ENCODE measurements at places on chromosomes 2 and 18. TPM values are rescaled to one million over a fixed set of nuclear protein-coding genes. Genes with fewer than 3 reads are reported as not detected.

DNA sequence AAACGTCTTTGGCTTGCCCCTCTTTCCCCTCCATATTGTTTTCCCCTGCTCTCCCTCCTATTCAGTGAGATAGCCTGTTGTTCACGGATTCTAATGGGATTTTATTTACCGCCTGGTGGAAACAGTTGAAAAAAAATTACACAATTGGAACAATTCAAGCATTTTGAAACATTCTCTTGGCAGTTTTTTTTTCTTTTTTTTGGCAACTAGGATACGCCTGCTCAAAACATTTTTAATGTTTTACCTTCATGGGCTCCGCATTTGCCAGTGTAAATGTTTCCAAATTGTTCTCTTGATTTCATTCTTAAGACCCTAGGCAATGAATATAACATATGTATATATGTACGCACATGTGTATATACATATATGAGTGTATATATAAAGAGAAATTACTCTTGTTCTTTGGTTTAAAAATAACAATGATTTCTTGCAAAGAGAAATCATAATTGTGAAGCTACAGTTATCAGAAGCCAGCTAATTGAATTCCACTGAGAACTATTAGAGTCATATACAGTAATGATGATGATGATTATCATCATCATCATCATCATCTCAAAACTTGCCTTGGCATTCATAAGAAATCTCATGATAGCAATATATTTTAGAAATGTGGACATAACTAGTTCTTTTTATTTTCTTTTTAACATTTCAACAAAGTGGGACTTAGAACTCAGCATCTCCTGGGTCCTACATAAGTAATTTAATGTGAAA, 146.7 kb downstream of the LTBP1 start:
- no peak for DNase-seq

DNA sequence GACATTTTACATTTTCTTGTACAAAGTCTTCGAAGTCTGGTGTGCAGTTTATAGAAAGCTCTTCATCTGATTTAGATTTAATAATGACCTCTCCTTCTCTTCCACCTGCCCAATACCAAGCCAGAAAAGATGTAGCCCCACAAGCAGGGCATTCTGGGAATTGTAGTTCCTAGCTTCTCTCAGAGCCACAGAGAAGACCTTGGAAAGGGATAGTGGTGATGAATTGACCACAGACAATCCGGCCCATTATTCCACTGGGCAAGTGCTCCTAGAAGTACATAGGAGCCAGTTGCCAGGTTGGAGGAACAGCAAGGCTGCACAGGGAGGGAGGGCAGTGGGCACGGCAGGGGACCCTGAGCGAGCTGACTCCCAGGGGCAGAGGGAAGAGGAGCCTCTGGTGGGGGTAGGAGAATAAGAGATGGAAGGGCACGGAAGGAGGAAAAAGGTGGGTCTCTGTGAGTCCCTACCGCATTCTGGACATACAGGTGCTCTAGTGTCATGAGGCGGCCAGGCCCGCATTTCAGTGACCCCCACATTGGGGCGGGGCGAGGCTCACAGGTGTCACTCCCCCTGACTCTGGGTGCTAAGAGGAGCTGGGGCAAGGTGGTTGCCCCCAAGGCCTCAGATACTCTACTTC, 152.5 kb upstream of the HAAO start:
- no peak for DNase-seq

DNA sequence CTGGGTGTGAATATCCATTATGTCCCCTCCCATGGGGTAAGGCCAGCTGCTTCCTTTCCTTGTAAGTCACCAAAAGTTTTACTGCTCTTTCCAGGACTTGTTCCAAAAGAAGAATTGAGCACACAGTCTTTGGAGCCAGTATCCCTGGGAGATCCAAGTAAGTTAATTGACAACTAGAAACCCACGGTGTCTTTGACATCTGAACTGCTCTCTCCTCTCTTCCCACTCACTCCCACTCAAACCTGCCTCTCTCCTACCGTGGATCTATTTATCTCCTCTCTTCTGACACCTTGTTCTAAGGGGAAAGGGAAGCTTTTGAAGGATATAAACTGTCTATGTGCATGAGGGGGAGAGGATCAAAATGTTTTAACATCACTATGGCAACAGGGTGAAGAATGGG, 86.7 kb downstream of the VIT start:
- DNase-seq, result no peak

- no peak for DNase-seq
Observed at GRCh38 chr2:218536804-218537494, 31.2 kb downstream of the USP37 start.

The RAPGEF4 gene
- total RNA-seq, result 2.9 TPM

DNA sequence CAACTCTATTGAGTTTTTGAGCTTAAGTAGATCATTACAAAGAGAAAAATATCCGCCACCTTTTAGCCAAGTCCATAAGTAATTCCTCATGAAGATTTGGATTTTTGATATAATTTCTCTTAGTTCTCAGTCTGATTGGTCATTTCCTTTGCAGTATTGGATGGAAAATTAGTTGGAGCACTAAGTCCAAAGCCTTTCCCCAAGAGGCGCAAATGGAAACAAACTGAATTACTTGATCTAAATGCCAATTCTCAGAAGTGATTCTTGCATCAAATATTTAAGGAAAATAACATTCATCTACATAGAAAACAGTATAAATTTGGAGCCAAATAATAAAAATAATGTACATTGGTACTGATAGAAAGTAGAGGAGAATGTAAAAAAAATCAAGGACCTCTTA, 115.6 kb downstream of the CACNB4 start:
- no peak for DNase-seq

The GREB1 gene
- total RNA-seq, result 0.94 TPM

- DNase-seq, result no peak
Observed at GRCh38 chr2:21057097-21057496, 13.2 kb upstream of the APOB start.

GRCh38 chr2:69701100-69701945, 40.6 kb upstream of the ANXA4 start:
- no peak for DNase-seq

All from esophagus squamous epithelium (tissue), 5 donors.